ENCODE measurements at places on chromosomes 13 and 19.
A peak's percentile ranks its signal among the peaks of the same experiment; 100 is the strongest.

GRCh38 chr19:48393559-48394330 is at the start of gene GRIN2D:
TSS of gene GRIN2D (plus strand) at chr19:48393668. CDS start at chr19:48398393, 4,725 bp downstream.
- DNase-seq, result peak; percentile 64

DNA sequence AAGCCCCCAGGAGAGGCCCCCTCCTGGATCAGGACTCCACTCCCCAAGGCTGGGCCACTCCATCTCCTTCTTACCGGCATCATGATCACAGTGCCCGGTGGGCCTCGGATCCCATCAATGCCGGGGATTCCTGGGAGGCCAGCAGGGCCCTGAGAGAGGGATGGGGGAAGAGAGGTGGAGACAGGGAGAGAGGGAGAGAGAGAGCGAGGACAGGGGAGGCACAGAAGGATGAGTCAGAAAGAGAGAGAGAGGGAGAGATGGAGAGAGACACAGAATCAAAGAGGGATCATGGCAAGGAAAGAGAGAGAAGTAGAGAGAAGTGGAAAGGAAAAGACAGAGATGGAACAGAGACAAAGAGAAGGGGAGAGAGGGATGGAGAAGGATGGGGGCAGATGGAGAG is 13.8 kb downstream of the COL5A3 start:
- no peak for DNase-seq

DNA sequence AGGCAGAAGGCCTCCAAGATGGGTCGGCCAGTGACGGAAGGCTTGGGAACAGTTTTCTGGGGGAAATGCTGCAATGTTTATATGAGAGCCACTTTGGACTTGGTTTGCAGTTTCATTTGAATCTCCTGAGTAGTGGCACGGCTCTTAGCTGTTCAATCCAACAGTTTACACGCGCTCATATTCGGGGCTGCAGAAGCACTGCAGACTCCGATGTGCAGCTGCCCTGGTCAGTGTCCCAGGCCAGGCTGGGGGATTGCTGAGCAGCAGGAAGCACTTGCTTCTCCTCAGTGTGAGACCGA is 31.7 kb downstream of the CEBPG start:
- DNase-seq, result no peak

- DNase-seq, result no peak
These were observed 116.4 kb downstream of the STK24 start for GRCh38 chr13:98460516-98460915.

- no peak for DNase-seq
These were observed 503.3 kb downstream of the COG6 start for GRCh38 chr13:40158757-40159156.

DNA sequence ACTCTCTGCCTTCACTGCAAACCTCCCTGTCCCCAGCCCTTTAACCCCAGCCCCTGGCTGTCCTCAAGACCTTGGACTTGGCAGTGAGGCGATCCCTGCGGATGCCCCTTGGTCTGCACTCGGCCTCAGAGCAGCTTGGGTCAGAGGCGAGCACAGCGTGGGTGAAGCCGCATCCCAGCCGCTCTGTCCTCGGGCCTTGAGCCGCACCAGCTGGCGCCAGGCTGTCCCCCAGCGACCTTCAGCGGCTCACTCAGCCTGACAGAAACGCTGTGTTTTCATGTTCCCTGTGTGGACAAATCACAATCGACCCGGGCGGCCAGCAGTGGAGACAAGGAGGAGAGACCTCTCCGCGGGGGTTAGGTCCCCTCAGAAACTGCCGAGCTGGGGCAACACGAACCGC is 52.0 kb downstream of the GNG7 start:
- no peak for DNase-seq

- DNase-seq, result no peak
These were observed 19.5 kb downstream of the PTPRS start for GRCh38 chr19:5321066-5321642.

DNA sequence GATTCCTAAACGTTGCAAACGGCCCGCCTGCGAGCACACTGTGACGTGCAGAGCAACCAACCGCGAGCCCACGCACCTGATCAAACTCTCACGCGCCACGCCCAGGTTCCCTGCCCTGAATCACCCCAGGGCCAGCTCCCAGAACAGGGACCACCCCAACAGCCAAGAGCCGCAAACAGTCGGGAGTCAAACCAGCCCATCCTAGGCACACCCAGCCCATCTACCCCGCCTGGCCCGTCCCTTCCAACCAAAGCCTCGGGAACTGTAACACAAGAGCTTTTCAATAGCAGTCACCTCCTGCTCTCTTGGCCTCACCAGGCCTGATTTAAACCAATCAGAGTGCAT is 8.9 kb downstream of the PIP5K1C start:
- no peak for DNase-seq

DNA sequence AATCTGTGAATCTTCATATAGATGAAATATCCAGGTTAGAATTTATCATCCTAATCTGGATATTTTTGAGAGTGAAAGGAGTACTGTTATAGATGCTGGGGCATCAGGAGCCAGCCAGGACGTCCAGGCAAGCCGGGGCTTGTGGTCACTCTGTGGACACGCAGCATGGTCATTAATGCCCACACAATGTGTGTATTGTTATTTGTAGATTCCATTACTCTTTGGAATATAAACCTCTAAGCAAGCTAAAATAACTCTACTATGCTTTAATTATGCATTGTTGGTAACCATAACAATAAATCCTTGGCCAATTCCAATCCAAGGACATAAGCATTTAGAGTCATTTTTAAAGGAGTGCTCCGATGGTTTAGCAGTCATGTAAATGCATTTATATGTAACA is 137.9 kb downstream of the TM9SF2 start:
- DNase-seq, result no peak

DNA sequence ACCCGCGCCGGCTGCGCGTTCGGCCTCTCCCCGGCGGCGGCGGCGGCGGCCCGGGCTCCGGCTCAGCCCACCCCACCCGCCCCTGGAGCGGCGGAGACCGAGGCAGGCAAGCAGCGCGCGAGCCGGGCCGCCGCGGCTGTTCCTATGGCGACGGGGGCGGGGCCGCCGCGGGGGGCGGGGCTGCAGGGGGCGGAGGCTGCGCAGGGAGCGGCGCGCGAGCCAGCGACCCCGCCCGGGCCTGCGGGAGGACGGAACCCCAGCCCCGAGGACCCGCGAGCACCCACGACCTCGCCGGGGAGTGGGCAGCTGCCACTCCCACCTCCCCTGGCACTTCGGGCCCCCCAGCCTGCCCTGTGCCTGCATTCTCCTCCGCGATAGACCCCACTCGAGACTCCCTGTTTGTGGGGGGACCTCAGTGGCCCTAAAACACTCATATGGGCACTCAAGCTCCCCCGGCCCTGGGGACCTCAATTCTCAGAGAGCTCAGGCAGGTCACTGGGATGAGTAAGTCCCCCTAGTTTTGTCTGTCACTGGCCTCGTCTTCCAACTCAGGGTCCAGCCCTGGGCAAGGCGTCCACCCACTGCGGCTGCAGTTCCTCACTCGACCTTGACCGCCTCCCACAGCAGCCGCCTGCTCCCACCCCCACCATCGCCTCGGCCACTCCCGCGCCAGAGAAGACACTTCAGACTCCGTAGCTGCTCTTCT is at the start of gene CTXN1:
CTXN1 (minus strand) TSS at position 115 of the 706 bp plus-strand sequence. CDS start 597 bp downstream, outside the sequence.
- peak; percentile 88 for DNase-seq

DNA sequence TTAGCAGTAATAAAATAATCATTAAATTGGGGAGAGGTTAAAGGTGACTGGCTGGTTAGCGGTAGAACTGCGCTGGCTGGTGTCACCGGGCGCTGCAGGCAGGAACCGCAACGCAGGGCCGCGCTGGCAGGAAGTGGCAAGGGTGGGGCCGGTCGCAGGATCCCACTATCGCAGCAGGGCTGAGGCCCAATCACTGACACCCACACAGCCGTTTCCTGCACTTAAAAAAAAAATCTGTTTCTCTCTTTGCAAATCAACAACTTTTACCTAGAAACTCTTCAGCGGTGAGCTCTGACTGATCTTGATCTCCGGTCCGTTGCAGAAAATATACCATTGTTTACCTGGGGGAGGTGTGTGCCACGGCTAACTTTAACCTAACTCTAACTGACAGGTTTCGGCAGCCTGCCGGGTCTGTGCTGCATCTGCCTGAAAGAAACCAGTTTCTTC is 46.9 kb downstream of the KLF2 start:
- DNase-seq, result peak; percentile 54

DNA sequence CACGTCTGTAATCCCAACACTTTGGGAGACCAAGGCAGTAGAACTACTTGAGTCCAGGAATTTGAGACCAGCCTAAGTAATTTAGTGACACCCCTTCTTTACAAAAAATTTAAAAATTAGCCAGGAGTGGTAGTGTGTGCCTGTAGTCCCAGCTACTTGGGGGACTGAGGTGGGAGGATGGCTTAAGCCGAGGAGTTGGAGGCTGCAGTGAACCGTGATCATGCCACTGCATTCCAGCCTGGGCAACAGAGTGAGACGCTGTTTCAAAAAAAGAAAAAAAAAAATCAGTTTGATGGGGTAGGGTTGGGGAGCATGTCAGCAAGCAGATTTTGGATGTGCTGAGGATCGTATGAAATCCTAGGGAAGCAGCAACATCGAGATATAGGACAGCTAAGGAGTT is 4.2 kb downstream of the CEACAM19 start:
- no peak for DNase-seq

DNA sequence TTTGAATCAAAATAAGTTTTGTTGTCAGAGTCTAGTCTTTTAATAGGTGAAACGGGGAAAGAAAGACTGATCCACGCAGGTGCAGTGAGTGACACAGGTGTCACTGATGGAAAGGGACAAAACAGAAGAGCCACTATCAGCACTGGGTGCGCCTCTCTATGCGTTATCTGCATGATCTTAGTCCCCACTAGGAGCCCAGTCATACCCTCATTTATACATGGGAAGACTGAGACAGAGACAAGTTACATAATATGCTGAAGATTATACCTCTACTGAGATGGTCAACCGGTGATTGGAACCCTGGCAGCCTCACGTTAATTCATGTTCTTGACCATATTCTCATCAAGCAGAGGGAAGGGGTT is 3.4 kb downstream of the LRCH1 start:
- DNase-seq, result no peak

GRCh38 chr19:36060430-36060829 is 5.7 kb downstream of the WDR62 start:
- peak; percentile 35 for DNase-seq

DNA sequence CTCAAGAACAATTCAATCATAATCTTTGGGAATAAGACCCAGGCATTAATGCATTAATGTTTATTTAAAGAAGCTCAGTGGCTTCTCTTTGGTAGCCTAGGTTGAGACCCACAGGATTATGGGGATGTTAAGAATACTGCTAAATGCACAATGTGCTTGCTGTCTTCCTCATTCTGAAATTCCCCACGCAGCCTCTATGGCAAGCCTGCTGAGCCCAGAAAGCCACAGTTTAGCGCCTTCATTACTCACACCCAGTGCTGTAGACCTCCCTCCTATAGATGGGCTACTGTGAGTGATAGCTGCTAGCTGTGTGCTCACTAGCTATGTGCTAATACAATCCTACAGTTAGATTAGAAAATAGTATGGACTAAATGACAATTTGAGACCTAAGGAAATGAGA is 90.6 kb downstream of the TNFSF13B start:
- DNase-seq, result peak; percentile 13

All from OCI-M1 (cell line).